NCI-H526 treated with DMSO at 0.1 percent for 48 hours (cell line): ENCODE measurements at places on chromosomes 1 and 21.
A peak's percentile ranks its signal among the peaks of the same experiment; 100 is the strongest.

- no peak for DNase-seq
These were observed 215.7 kb upstream of the FGGY start for GRCh38 chr1:59081181-59081580.

DNA sequence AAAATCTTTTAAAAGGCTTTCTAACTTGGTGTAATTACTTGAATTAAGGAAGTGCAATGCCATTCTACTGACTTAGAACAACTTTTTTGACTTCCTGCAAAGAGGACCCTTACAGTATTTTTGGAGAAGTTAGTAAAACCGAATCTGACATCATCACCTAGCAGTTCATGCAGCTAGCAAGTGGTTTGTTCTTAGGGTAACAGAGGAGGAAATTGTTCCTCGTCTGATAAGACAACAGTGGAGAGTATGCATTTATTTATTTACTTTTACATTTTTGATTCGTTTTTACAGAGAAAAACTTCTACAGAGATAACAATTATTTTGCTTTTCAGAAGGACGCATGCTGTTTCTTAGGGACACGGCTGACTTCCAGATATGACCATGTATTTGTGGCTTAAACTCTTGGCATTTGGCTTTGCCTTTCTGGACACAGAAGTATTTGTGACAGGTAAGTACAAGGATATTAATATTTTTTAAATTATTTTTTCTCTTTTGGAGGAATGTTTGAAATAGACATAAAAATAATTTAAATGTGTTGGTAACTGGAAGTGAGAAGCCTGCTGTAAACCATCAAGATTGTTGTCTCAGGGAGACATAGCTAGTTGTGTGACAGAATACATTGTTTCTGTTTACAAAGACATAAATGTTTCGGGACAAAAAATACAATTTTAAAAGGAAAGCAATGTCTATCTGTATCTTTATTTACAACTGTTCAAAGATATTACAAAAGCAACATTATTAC is at the start of gene PTPRC:
PTPRC (plus strand) TSS at position 147 of the 742 bp plus-strand sequence; CDS start at position 376, 229 bp downstream.
- no peak for DNase-seq

DNA sequence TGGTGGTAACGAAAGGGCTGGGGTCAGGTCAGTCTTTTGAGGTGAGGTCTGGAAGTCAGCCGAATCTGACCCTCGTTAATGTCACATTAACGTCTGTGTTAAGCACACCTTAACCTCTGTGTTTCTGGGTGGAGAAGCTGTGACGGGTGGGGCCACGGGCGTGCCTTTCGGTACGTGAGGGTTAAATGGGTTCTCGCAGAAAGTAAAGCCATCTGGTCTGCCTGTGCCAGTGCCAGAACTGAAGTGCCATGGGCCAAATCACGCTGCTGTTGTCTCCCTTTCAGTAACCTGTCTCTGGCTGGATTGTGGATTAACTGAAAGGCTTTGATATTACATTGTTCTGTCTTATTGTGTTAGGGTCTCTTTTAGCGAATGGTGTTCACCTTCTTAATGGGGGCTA is 14.4 kb downstream of the URB2 start:
- DNase-seq, result no peak

DNA sequence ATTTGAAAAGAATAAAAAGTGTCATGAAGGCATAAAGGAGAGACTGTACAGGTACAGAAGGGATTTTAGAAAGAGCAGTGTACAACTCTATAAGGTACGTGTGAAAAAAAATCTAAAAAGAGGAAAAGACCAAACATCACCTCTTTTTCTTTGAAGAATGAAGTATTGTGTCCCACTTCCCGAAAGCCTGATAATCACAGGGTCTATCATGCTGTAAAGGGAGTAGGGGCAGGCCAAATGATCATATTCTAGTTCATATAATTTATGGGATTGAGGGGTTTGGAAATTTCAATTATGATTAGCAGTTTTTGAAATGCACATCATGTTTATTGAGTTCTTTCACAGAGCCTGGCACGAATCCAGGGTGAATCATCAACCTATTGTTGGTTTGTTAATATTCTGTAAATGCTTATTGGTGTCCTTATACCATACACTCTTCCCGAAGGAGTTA is 910 bp upstream of the RERE start:
- peak; percentile 39 for DNase-seq

- no peak for DNase-seq
These were observed 125.9 kb downstream of the RHOU start for GRCh38 chr1:228860911-228861831.

DNA sequence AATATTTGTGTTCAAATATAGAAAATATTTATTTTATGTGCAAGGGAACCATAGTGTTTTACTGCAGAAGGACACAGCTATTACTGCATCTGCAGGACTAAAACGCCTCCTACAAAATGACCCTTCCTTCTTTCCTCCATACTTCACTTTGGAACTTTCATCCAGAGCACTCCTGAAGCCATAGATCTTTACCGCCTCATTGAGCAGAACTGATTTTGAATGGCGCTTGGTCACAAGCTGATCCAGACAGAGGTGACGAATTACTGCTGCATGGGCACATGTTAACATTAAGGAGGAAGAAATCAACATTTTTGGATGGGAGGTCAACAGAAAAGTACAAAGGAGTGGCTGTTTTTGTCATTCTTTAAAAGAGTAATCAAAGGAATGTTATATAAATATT is 931.6 kb downstream of the NCAM2 start:
- DNase-seq, result no peak

GRCh38 chr1:173601588-173601987 is 1.3 kb downstream of the SLC9C2 start:
- no peak for DNase-seq

DNA sequence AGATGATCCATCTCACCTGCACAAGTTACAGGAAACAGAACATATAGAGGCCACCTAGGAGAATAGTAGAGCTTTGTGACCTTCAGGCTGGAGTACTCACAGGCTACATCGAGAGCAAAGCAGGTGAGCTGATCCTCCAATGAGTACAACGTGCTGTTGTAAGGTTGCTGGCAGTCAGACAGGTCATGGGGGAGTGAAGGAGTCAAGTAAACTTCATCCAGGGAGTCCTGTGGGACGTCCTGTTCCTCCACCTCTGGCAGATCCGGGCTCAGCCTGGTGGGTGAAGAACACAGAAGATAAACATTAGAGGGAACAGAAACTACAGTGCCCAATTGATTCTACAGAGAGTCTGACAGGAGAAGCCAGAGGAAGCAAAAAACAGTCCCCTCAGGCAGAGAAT is 62.5 kb downstream of the PRKAB2 start:
- DNase-seq, result no peak

DNA sequence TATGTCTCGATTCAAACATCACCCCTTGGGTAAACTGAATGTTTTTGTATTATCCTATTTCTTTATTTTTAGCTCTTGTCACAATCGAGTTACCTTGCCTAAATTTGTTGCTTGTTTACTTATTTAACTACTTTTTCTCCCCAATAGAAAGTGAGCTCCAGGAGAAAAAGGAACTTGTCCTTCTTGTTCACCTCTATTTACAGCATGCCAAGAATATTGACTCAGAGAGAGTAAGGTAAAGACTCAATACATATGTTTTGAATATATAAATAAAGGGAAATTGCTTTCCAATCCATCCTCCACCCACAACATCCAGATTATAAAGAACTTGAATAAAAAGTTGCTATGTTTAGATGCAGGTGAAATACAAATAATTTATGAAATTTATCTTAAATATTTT is 107.3 kb upstream of the PDC start:
- DNase-seq, result peak; percentile 26

- no peak for DNase-seq
These were observed 26.0 kb upstream of the AGO1 start for GRCh38 chr1:35856964-35857363.

GRCh38 chr1:30376054-30376697 is 347.2 kb downstream of the MATN1 start:
- DNase-seq, result no peak

DNA sequence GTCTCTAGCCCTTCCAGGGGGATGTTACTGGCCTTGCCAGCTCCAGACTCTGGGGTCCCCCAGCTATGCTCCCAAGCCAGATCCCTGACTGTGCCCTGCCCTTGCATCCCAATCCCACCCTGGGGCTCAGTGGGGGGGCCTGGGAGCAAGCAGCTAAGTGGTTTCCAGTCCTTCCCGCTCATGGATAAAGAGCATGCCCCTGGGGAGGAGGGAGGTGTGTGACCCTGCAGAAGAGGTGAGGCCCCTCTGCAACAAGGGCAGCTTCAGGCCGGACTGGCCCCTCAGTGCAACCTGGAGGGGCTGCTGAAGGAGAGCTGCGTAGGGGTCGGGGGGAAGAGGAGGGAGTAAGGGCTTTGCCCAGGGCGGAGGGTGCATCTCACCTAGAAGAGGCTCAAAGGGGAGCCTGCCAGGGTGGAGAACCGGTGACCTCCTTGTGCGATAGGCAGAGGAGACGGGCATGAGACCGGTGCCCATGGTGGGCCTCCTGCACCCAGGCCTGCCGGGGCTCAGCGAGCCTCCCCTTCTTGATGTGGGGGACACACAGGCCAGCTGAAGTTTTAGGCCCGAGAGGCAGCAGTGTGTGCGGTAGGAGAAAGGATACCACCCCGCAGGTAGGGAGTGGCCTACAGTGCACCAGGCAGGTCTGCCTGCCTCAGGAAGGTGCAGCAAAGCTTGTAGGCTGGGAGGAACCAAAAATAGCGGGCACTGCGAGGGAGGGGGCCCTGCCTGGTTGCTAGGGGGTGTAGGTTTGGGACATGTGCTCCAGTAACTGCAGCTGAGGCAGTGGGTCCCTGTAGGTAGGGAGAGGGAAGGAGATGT is 3.1 kb downstream of the OBSCN start:
- DNase-seq, result no peak

DNA sequence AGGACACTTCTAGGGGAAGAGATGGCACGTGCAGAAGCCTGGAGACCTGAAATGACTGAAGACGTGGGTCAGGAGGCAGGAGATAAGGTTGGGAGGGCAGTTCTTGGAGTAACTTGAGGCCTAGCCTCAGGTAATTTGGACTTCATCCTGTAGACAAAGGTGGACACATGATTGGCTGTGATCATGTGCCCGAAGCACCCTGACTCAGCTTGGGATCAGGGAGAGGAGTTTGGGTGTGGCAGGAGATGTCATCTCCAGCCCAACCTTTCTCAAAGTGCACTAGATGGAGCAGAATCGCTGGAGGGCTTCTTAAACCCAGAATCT is 1.5 kb downstream of the SLC66A1 start:
- no peak for DNase-seq

- no peak for DNase-seq
These were observed 67.4 kb downstream of the DDAH1 start for GRCh38 chr1:85397490-85398032.

GRCh38 chr1:28845786-28846543 is 34.0 kb downstream of the OPRD1 start:
- no peak for DNase-seq

DNA sequence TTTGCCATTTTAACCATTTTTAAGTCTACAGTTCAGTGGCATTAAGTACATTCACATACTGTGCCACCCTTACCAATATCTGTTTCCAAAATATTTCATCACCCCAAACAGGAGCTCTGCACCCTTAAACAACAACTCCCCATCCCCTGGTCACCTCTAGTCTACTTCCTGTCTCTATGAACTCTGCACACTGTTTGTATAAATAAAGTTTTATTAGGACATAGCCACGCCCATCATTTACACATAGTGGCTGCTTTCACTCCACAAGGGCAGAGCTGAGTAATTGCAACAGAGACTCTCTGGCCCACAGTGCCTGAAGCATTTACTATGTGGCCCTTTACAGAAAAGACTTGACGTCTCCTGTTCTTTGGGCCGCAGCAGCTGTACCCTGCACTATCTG is 30.1 kb downstream of the KCNAB2 start:
- no peak for DNase-seq

DNA sequence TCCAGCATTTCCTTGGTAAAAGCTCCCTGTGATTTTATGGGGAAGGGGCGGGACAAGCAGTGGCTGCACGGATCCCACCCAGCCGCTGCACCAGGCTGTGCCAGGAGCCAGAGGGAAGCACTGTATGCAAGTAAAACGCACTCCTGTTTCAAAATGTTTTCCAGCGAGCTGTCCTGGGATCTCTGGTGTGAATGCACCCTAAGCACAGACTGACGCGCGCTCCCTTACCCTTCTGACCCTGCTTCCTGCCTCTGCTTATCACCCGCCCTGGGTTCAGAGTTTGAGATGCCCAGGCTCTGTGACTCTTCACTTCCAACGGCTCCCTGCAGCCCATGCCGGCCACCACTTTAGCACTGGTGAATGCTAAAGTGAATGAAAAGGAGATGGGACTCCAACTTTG is 131.2 kb downstream of the RHOU start:
- no peak for DNase-seq

DNA sequence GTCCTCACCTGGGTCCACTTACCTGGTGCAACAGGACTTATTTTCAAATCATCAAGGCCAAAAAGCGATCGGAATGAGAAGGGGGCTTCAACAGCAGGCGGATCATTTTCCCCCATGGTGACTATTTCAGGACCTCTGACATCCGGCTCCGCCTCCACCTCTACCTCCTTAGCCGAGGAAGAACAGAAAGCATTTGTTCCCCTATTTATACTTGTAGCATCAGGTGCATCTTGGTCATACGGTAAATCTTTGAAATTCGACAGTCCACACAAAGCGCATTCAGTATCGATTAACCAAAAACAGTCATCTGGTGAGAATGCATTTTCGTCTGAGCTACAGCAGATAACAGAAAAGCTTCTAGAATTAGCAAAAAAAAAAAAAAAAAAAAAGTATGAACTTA is 550 bp downstream of the TMPRSS3 start:
- peak; percentile 57 for DNase-seq

- no peak for DNase-seq
These were observed 118.6 kb downstream of the PROX1 start for GRCh38 chr1:214106375-214106774.

- no peak for DNase-seq
These were observed 50.2 kb upstream of the RUNX1 start for GRCh38 chr21:35099310-35099709.

- DNase-seq, result no peak
These were observed 14.0 kb downstream of the SFPQ start for GRCh38 chr1:35178874-35179380.

DNA sequence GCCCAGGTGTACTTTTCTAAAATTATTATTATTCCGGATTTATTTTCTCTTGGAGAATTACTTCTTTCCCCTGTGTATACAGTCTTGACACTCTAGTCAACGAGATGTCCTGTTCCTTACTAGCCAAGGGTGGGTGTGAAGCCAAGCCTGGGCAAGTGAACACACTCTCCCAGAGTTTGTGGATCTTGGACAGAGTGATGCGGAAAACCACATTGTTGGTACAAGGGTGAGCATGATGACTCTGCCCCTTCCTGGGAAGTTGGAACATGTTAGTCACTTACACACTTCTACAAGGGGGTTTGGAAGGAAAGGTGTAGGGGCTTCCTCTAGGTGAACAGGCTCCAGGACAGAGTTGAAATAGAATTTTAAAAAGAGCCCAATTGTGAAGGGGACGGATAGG is 20.0 kb upstream of the RD3 start:
- no peak for DNase-seq

DNA sequence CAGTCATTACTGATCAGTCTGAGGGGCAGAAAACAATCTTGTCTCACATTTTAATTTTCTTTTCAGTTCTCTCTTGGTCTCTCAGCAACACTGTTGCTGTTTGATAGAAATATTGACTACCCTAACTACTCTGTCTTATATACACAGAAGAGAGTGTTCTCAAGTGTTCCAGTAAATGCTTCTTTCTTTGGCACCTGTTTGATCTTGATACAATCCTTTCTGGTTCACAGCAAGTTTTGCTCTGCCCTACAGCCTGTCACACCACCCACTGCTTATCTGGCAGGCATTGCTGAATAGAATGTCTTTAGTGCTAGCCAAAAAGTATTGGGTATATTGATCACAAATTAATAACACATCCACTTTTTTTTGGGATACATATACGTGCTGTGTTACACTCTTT is 75.7 kb upstream of the WLS start:
- DNase-seq, result no peak
